Stimulated activated effector memory CD8-positive, alpha-beta T cell treated with anti-CD3 and anti-CD28 coated beads, Interleukin-12 subunit alpha, Interleukin-12 subunit beta, amount 100 ng/mL, for 72 hours (primary cell): ENCODE measurements at places on chromosomes 6 and 20.
A peak's percentile ranks its signal among the peaks of the same experiment; 100 is the strongest.

DNA sequence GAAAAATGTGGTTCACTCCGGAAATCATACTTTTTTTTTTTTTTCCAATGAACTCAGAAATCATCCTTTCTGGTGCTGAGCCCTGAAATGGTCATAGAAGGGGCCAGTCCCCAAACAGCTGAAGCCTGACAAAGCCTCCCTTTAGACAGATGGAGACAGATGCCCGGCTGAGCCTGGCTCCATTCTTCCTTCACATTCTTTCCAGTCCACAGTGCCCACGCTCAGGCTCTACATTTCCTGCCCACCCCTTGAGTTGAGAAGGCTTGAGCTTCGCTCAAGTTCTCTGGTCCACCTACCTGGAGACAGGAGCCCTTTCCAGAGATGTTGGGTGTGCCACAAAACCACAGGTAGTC lies 41.2 kb downstream of the KCNK5 start:
- DNase-seq: no peak

DNA sequence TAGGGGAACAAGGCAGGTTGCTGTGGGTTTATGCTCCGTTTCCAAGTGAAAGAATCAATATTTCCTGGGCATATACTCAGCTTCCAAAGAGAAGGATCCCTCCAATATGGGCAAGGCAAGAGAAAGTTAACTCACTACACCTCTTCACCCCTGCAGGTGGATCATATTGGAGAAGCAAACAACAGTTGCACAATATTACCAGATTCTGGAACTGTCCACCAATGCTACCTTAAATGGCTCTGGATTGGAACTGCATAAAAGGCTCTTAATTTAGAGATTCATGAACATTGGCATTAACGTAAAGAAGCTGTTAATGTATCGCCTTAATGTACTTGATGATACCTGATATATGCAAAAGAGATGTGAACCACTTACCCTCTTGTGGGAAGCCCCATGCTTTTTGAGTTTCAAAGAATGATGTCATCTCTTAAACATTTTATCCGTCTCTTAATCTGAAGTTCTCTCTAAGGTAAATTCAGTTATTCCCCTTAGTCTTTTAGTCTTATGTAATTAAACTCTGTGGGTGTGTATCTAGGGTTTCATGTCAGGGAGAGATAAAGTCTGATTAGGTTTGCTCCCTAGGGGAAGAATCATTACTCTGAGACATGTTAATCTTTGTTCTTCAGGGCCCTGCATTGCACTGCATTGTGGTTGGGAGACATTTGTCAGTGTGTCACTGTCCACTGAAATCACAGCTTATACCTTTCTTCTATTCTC lies 99.5 kb downstream of the PHACTR1 start:
- no peak for DNase-seq

GRCh38 chr6:123316733-123317323 lies 319.9 kb downstream of the TRDN start:
- no peak for DNase-seq

GRCh38 chr6:16832721-16833120 lies 71.5 kb upstream of the ATXN1 start:
- no peak for DNase-seq

DNA sequence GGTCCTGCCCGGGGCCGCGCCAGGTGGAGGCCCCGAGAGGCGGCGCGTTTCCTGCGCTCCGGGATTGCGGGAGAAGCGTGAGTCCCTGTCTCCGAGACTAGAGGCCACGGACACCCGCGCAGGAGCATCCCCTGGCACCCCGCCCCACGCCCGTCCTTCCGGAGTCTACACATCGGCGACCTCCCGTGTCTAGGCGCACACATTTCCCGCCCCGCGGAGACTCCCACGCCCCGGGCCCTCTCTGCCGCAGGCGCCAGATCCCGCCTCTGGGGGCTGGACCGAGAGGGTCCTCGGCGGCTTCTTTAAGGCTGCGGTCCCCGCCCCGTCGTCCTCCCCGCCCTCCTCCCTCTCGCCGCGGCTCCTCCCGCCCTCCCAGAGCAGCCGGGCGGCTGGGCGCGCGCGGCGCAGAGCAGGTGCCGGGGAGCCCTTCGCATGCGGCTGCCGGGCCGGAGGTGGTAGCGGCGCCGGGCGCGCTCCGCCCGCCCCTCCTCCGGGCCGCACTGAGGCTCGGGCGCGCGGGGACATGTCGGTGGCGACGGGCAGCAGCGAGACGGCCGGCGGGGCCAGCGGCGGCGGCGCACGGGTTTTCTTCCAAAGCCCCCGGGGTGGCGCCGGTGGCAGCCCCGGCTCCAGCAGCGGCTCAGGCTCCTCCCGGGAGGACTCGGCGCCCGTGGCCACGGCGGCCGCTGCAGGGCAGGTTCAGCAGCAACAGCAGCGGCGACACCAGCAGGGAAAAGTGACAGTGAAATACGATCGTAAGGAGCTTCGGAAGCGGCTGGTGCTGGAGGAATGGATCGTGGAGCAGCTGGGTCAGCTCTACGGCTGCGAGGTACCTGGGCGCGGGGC lies at the start of gene PPP1R14C:
Gene PPP1R14C (plus strand): TSS at position 375 of the 846 bp plus-strand sequence. CDS start 149 bp downstream, at position 524.
- DNase-seq: peak; percentile 67
